Activated naive CD8-positive, alpha-beta T cell treated with anti-CD3 and anti-CD28 coated beads for 36 hours (primary cell): ENCODE measurements at places on chromosomes 13 and 19. TPM values are rescaled to one million over a fixed set of nuclear protein-coding genes. Genes with fewer than 3 reads are reported as not detected.

Gene FUT2
- not detected for total RNA-seq

Gene CYP4F8
- not detected for total RNA-seq

Gene INAFM1
- total RNA-seq = 9.8 TPM

Gene ADAT3
- total RNA-seq = 5.7 TPM

Gene SYNGR4
- not detected for total RNA-seq

Gene DMKN
- total RNA-seq = 1.4 TPM

Gene ZNF440
- total RNA-seq = 6.3 TPM

Gene GNA15
- 7.5 TPM for total RNA-seq

Gene ZNF699
- 5.1 TPM for total RNA-seq

Gene IL12RB1
- 26.9 TPM for total RNA-seq

Gene GPC5
- 0.23 TPM for total RNA-seq

Gene DCT
- 0.16 TPM for total RNA-seq

Gene MBD3
- 117 TPM for total RNA-seq

Gene TEX101
- total RNA-seq = not detected

Gene AKT1S1
- 22.7 TPM for total RNA-seq

Gene CBLC
- not detected for total RNA-seq

Gene TUBA3C
- total RNA-seq = not detected

Gene LILRB2
- total RNA-seq = not detected

Gene TMEM150B
- not detected for total RNA-seq

Gene SBSN
- not detected for total RNA-seq

Gene ZSCAN4
- not detected for total RNA-seq

Gene DHDH
- 0.74 TPM for total RNA-seq

Gene TBC1D4
- total RNA-seq = 46.1 TPM

Gene LILRA1
- total RNA-seq = not detected

Gene LIN7B
- total RNA-seq = 2.5 TPM

Gene LIM2
- not detected for total RNA-seq

Gene OR7D2
- not detected for total RNA-seq

Gene SIAH3
- total RNA-seq = 0.33 TPM

Gene SNRPD2
- 818 TPM for total RNA-seq

Gene IGLON5
- 0.18 TPM for total RNA-seq

Gene MYO1F
- 4.5 TPM for total RNA-seq

Gene TBXA2R
- 2.8 TPM for total RNA-seq

Gene TMEM238
- total RNA-seq = 10.8 TPM

Gene IL11
- total RNA-seq = not detected
